ENCODE measurements at places on chromosomes 12 and 14.

DNA sequence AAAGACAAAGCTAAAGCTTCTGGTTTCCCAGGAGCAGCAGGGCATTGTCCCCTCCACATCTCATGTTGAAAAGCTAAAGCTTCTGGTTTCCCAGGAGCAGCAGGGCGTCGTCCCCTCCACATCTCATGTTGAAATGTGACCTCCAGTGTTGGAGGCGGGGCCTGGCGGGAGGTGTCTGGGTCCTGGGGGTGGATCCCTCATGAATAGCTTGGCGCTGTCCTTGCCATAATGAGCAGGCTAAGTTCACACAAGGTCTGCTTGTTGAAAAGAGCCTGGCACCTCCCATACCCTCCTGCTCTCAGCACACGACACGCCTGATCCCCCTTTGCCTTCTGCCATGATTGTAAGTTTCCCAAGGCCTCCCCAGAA is 123.7 kb downstream of the PIWIL1 start:
- DNase-seq = no peak

GRCh38 chr14:53999061-53999488 is 42.5 kb upstream of the BMP4 start:
- peak; percentile 88 for DNase-seq

DNA sequence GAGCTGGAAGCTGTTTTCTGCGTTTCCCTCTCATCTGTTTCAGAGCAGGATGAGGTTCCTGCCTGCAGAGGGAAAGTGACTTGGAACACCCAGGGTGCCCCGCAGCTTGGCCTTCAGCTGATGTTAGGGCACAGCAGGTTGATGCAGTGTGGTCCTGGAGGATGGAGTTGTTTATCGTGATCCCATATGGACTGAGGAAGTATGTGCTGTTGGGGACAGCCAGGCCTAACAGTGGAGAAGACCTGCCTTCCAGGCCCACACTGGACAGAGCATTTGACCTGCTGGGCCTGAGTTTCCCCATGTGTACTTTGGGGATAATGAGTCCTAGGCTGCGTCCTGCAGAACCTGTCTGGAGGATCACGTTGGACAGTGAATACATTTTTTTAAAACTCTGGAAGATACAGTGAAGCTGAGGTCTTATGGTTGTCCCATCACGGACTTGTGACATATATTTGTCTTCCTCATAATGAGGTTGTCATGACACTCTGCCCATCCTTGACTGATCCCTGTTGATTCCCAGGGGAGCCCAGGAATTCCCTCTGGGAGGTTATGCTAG is 12.8 kb downstream of the SERPINA1 start:
- no peak for DNase-seq

GRCh38 chr14:56952766-56953473 is 142.6 kb upstream of the OTX2 start:
- no peak for DNase-seq

- DNase-seq = peak; percentile 97
Measured at GRCh38 chr14:100031506-100032281, 33.5 kb upstream of the EVL start.

DNA sequence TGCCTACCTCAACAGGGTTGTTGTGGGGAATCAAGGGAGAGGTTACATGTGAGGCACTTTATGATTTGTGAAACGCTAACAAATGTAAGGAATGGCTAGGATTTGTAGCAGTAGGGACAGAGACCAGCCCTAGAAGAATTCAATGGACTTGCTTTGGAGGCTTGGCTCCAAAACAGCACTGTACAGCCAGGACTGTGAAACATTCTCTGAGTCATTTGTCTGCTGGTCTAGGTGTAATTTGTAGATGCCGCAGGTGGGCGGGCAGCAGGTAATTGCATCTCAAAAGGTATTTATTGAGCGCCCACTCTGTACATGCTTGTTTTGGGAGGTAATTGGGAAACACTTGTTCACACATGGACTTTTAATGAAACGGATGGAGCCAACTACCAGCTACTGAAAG is 11.4 kb downstream of the SLC7A8 start:
- DNase-seq = no peak

GRCh38 chr12:71636704-71637115 is 26.9 kb downstream of the ZFC3H1 start:
- peak; percentile 67 for DNase-seq

- DNase-seq = no peak
Measured at GRCh38 chr12:52233462-52234207, 592 bp downstream of the KRT7 start.

GRCh38 chr12:98073610-98074009 is 441.8 kb upstream of the TMPO start:
- no peak for DNase-seq

GRCh38 chr12:62787611-62788010 is 147.3 kb downstream of the PPM1H start:
- DNase-seq = no peak

GRCh38 chr12:50579757-50580267 is 75.0 kb downstream of the DIP2B start:
- DNase-seq = peak; percentile 27

GRCh38 chr12:88844426-88844825 is 264.2 kb upstream of the KITLG start:
- DNase-seq = no peak

DNA sequence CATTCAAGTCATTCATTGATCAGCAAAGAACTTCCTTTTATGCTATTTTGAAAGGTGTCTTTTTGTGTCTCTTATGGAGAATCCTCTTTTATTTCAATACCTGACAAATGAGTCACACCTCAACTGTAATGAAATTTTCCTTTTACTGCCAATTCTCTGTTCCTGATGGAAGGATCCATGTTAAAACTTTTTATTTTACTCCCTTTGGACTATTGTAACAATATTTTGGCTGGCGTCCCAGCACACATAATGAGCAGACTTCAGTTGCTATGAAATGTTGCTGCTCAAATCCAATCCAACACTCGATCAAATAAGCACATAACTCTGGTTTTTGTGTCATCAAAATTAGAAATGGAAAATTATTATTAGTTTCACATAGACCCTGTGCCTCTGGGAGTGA is 21.9 kb upstream of the SLC15A5 start:
- DNase-seq = no peak

GRCh38 chr12:23484238-23484637 is 465.2 kb downstream of the SOX5 start:
- peak; percentile 0 for DNase-seq

DNA sequence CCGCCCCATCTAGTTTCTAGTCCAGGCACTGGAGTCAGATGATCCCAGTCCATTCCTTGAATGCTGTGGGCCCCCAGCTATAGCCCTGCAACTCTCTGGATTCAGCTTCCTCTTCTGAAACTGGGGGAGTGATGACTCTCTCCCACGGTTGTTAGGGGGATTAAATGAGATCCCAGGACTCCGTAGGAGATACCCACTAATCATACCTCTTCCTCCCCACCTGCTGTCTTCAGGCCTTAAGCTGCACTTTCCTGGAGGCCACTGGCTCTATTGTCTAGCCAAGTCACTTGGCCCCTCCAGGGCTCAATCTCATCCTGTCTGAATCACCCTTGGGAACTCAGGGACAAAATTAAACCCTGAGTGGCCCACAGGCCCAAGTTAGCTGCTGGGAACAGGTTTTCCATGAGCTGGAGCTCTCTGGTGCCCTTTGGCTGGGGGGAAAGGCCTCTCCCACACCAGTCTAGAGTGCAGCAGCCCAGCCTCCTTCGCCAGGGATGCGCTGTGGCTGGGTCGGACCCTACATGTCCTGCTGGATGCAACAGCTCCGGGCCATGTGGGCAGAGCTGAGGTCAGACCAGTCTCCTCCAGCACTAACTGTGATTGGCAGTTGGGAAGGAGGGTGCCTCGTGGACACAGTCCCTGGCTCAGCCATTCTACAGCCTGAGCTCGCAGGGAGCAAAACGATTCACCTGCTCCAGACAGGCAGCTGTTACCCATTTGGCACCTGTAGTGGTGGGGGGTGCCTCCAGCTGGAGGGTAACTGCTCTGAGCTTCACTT is 6.0 kb upstream of the ASB2 start:
- DNase-seq = no peak

DNA sequence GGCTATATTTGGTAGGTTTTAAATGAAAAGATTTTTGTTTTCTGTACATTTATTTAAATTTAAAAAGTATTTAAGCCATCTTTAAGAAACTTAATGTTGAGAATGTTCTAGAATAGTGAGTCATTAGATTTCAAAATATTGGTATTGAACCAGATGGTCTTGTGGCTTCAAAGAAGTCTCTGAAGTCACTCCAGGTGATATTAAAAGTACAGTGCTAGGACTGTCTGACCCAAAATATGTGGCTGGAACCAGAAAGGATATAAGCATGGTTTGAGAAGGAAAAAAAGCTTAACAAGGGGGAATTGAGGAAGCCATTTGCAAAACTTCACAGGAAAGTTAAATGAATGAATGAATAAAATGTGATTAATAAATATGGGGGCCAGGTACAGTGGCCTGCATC is 28.7 kb upstream of the MDM2 start:
- DNase-seq = no peak

DNA sequence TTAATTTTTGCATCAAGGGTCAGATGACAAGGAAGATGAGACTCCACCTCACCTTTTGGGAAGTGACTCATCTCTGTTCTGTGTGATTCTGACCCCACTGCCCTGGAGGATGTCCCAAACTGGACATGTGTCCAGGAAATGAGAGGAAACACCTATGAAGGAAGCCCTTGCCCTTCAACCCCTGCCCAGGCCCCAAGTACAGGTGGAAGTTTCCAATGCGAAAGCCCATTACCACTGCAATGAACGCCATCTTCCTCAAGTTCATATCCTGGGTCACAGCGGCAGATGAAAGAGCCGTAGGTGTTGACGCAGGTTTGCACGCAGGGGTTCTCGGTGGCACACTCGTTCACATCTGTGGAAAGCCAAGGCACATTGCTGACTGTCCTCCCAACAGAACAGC is 19.6 kb upstream of the TC2N start:
- no peak for DNase-seq

DNA sequence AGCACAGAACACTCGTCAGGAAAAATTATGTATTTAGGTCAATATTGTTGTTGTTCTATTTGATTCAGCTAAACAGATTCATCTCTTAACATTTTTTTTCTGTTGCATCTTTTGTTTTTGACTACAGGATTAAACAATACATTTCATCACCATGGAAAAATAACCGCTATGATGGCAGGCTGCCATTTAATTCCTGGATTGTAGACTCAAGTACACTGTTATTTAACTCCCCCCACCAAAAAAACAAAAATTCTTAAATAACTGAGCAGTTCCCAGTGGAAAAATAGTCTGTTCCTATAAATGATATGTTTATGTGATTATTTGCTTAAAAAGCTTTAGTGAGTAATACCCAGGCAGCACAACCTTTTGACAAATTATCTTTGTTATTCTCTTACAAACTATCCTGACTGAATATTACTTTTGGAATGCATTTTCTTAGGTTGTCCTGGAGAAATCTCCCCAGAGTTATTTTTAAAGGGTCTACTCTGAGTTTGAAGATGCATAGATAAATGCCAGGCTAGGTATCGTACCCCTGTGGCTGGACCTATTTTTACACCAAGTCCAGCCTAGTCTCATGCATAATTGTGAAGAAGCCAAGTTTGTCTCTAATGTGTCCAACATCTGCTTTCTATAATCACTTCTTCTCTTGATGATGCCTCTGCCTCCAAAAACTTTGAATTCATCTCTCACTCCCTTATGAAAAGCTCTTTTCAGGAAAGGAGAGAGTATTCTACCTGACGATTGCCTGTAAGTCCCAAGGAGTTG is 3.7 kb downstream of the KERA start:
- peak; percentile 66 for DNase-seq

DNA sequence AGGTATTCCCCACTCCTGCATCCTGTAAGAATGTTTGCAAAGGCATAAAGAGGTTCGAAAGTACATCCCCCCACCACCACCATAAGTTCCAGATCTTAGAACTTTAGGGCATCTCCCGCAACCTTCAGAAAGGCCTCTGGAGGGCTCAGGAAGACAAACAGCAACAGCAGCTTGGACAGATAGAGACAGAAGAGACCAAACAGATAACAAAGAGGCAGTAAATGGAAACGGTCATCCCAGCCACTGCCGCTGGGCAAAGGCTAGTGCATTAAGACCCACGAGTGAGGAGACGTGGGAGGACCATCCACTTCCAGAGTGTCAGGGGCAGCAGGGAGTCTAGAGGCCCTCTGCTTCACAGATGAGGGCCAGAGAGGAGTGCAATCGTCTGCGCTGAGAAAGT is 124.3 kb downstream of the CRACR2A start:
- no peak for DNase-seq

- DNase-seq = no peak
Measured at GRCh38 chr12:104703372-104703771, 246.6 kb downstream of the CHST11 start.

- no peak for DNase-seq
Measured at GRCh38 chr12:4303750-4304149, 17.3 kb upstream of the TIGAR start.

DNA sequence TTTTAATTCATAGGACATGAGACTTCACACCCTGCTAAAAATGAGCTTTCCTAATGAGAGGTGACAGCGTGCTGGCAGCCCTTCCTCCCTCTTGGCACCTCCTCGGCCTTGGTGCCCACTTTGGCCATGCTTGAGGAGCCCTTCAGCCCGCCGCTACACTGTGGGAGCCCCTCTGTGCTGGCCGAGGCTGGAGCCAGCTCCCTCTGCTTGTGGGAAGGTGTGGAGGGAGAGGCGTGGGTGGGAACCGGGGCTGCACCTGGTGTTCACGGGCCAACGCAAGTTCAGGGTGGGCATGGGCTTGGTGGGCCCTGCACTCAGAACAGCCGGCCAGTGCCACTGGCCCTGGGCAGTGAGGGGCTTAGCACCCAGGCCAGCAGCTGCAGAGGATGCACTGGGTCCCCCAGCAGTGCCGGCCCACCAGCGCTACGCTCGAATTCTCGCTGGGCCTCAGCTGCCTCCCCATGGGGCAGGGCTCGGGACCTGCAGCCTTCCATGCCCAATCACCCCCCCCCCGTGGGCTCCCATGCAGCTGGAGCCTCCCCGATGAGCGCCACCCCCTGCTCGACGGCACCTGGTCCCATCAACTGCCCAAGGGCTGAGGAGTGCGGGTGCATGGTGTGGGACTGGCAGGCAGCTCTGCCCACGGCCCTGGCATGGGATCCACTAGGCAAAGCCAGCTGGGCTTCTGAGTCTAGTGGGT is 22.7 kb upstream of the B4GALNT1 start:
- no peak for DNase-seq

GRCh38 chr14:70921669-70922068 is 14.4 kb downstream of the PCNX1 start:
- no peak for DNase-seq

GRCh38 chr14:61300754-61301153 is 19.6 kb upstream of the TMEM30B start:
- no peak for DNase-seq

DNA sequence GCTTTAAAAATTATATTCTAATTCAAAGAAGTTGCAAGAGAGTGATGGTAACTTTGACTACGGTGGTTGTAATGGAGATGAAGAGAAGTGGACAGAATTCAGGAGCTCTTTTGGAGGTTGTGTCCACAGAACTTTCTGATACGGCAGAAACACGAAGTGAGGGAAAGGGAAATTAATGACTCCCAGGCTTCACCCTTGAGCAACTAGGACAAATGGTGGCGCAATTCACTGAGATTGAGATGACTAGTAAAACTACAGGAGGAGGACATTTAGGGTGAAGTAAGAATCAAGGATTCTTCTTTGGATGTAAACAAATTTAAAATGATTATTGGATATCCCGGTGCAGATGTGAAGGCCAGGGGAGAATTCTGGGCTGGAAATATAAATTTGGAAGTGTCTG is 212.6 kb downstream of the PTPRO start:
- DNase-seq = no peak

GRCh38 chr12:32198555-32198954 is 91.9 kb downstream of the BICD1 start:
- no peak for DNase-seq

GRCh38 chr12:40336573-40337199 is 111.9 kb downstream of the LRRK2 start:
- peak; percentile 12 for DNase-seq
